ENCODE measurements at places on chromosomes 3 and 15.

DNA sequence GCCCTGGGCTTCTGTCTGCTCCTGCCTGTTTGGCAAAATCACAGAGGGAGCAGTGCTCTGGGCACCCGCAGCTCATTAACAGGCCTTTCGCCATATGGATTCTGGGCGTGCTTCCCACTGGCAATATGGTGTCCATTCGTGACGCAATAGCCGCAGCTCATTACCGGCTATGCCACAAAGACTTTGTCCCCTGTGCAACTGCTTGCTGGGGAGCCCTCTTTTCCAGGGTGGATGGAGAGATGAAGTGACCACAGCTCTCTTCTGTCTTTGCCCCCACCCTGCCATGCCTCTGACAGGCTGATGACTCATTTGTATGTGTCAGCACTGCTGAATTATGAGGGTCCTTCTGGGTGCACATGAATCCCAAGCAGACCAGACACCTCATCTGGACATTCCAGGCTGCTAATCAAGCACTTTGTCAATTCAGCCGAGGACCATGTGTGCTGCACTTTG, 214.3 kb upstream of the FEZF2 start:
- no peak for DNase-seq

DNA sequence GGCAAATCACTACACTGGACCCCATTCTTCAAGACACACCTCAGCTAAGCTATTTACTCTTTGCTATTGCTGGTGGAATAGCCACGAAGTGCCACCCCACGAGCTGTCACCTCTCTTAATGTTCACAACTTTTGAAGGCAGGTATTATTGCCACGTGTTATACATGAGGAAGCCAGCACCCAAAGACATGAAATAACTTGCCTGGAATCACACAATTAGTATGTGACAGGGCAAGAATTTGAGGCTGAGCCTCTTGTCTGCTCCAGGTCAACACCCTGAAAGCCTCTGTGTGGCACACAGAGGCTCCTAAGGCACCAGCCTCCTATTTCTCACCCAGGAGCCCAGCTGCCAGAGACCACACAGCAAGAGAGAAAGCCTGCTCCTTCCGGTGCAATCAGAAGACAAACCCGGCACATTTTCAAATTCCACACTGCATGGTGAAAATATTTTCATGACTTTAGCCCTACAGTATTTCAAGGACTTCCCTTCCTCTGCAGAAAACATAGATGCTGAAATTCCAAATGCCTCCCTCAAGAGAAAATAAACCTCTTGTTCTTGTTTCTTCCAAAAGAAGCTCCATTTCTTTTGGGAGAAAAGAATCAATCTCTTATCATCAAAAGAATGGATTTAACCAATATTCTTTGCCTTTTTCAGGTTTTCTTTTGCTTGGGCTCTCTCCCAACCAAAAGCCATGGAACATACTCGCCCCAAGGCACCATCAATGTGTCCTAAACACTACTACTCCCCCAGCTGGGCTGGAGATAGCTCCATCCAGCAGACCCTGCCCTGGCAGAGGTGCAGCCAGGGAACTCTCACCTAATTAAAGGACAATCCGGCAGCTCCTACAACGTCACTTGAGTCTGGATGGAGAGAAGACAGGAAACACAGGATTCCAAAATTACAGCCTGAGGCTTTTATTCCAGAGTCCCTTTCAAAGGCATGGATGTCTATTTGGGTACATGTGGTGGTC, 84.7 kb upstream of the THBS1 start:
- no peak for DNase-seq

DNA sequence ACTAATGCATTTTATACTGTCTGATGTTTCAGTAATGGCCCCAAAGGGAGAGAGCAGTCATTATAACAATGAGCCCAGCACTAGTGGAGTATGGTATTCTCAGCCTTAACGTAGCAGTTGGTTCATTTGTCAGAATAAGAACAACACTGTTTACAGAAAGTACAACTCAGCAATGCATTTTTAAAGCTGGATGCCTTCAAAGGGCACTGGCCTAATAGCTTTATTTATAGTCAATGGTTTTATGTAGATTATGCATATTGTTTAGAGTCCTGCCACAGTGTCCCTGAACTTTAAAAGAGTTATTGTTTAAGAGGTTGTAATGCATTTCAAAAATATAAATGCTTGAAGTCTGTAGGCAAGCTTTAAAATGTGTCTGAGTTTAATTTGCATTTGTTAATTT, 211.1 kb downstream of the MCTP2 start:
- DNase-seq = no peak

GRCh38 chr15:42736178-42736792, 643 bp downstream of the CDAN1 start:
- DNase-seq = peak; percentile 69

DNA sequence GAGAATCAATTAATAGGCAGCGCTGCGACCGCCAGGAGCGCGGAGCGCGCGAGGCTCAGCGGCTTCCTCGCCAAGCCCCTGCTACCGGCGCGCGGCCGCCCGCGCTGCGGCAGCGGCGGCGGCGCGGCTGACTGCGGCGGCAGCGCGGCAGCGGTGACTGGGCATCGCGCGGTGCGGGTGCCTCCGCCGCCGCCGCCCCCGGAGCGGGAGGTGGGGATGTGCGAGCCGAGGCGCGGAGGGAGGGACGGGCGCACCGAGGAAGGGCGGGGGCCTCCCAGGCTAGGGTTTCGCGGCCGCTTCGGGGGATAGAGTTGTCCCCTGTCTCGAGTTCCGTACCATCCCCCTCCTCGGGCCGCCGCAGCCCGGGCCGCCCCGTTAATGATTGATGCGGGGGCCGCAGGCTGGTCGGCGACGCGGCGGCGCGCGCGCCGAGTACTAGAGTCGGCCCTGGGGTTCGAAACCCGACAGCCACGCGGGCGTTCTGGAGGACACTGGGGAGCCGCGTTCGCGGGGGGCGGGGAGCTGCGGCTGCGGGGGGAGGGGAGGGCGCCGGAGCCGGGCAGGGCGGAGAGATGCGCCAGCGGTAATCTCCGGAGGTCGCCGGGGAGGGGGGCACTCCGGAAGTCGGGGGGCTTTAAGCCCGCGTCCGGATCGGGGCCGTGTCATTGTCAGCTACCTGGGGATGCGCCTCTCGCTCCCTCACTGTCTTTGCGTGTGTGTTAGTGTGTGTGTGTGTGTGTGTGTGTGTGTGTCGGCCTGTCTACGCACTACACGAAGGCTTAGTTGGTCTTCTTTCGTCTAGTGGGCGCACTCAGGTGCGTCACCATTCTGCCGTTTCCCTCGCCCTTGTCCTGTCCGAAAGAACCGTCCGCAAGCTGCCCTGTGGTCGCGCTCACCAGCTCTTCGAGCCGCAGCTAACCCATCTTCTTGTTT, at the start of gene PAQR9:
TSS of gene PAQR9 (minus strand) at position 159 of the 933 bp plus-strand sequence. CDS start 338 bp downstream, outside the sequence.
- no peak for DNase-seq

- no peak for DNase-seq
Measured at GRCh38 chr3:13563911-13564310, 15.0 kb downstream of the FBLN2 start.

- DNase-seq = no peak
Measured at GRCh38 chr3:127565711-127566110, 24.8 kb downstream of the TPRA1 start.

- DNase-seq = no peak
Measured at GRCh38 chr3:126346466-126346865, 10.7 kb downstream of the KLF15 start.

DNA sequence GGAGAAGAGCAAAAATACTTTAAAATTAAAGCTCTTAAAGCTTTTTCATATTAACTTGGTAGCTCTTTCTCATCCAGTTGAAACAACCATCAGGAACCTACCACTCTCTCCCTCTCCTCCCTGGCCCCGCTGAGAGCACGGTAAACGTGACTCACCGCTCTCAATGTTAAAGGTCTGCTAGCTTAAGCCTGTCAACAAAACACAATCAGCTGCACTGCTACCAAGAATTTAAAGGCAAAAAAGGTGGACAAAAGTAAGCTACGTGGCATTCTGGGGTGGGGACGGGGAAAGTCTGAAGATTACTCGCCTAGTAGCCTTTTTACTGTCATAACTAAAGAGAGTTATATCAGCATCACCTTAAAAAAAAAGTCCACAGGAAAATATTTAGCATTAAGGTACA, 8.4 kb upstream of the GP5 start:
- no peak for DNase-seq
